ENCODE measurements at places on chromosomes 2 and 18. TPM values are rescaled to one million over a fixed set of nuclear protein-coding genes. Genes with fewer than 3 reads are reported as not detected.

FIGLA gene
- total RNA-seq = not detected

FOXI3 gene
- total RNA-seq = not detected

ANKRD53 gene
- total RNA-seq = 1.2 TPM

ACMSD gene
- total RNA-seq = not detected

C2orf66 gene
- not detected for total RNA-seq

ZNF521 gene
- not detected for total RNA-seq

PPM1G gene
- 30.4 TPM for total RNA-seq

PPP1R1C gene
- not detected for total RNA-seq

VIT gene
- total RNA-seq = not detected
